Large intestine (tissue), 12 donors: ENCODE measurements at places on chromosomes 4 and X.

GRCh38 chrX:41050359-41050758, 34.9 kb upstream of the USP9X start:
- DNase-seq = no peak

DNA sequence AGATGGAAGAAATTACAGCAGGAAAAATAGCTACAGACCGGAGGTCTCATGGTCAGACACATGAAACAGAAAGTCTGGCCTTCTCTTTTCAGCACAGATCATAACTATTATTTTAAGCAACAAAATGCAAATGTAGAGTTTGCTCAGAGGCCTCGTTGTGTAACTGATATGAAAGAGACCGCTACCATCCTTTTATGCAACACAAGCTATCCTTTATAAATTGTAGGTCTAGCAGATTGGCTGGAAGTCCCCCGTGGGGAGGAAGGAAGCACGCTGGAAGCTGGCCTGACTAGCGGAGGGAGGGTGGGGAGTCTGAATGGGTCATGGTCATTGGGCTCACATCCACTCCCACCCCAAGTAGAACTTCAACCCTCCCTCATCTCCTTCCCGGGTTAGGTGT, 27.7 kb downstream of the DMP1 start:
- DNase-seq = no peak

DNA sequence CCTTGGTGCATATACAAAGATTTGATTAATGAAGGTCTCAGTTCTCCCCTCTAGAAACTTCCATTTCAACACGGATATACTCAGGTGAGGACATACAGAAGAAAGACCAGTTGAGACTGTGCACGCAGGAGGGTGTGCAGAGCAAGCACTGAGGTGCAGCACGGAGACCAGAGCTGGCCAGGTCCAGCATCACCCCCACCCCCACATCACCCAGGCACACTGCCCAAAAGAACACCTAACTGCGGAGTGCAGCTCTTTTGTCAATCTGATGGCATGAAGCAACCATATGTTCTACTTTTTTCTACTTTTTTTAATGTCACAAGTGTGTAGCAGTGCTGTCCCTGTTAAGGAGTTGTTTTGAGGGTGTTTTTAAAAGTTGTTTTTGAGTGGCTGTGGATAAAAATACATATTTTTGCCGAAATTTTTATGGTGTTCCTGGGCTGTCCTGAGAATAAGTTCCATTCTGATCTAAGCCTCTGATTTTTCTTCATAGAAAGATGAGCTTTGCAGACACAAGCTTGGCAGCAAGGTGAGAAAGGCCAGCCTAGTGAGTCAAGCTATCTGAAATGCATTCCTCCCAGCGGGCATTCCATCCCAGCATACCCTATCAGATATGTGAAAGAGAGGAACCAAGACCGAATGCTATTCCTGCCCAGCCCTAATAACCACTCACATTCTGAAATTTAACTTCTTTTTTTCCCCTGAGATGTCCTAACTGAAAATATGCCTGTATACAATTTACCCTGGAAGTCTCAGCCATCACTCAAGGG, 173.7 kb downstream of the PTTG2 start:
- DNase-seq = no peak

GRCh38 chrX:1336331-1336943, at the start of gene IL3RA:
TSS of gene IL3RA (plus strand) at chrX:1336785. CDS start at chrX:1341766, 4,981 bp downstream.
- no peak for DNase-seq

GRCh38 chr4:3658530-3658913, 107.7 kb upstream of the ADRA2C start:
- no peak for DNase-seq

- peak; percentile 22 for DNase-seq
These were observed 12.7 kb upstream of the PAQR3 start for GRCh38 chr4:78951862-78952472.

GRCh38 chrX:143437439-143437838, 79.8 kb downstream of the SPANXN3 start:
- DNase-seq = peak; percentile 2

DNA sequence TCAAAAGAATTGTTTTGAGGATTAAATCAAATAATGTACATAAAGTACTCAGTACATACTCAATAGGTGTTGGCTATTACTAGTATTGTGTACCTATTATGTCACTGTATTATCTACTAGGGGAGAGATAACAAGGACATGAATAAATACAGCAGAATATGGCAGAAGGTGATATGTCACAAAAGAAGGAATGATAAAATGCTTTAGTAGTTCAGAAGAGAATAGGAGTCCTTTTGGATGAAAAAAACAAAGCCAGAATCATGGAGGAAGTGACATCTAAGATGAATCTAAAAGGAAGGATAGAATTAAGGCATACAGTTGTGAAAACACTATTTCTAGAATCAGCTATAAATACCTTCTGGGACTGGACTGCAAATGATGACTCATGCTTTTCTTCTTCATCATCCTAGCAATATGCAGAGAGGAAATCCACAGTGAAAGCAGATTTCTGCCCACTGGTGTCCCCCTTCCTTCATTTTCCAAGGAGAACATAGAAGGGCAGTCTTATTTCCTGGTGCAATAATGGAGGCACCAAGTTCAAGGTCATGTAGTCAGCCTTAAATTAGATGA, 98.7 kb downstream of the GLUD2 start:
- no peak for DNase-seq

- DNase-seq = no peak
These were observed 300.9 kb upstream of the FAT4 start for GRCh38 chr4:125013891-125014290.

- no peak for DNase-seq
These were observed 117.3 kb downstream of the FAM133A start for GRCh38 chrX:93791304-93791703.

- no peak for DNase-seq
These were observed 4.5 kb downstream of the DCHS2 start for GRCh38 chr4:154487145-154487544.

DNA sequence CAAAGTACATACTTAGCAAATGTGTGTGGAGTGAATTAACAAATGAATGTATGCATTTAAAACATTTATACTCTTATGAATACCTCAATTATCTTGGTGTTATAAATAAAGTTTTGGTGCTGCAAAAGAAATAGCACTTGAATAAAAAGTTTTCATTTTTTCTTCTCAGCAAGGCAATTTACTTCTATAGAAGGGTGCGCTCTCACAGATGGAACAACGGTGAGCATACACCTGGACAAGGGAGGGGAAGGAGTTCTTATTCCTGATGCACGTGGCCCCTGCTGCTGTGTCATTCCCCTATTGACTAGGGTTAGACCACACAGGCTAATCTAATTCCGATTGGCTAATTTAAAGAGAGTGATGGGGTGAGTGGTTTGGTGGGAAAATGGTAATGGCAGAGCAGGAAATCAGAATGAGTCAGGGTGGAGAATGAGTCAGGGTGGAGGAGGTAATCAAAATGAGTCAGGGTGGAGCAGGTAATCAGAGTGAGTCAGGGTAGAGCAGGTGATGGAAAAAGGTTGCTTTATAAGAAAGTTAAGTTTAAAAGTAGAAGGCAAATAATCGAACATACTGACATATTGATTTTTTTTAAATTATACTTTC, 28.2 kb upstream of the PGK1 start:
- DNase-seq = no peak

DNA sequence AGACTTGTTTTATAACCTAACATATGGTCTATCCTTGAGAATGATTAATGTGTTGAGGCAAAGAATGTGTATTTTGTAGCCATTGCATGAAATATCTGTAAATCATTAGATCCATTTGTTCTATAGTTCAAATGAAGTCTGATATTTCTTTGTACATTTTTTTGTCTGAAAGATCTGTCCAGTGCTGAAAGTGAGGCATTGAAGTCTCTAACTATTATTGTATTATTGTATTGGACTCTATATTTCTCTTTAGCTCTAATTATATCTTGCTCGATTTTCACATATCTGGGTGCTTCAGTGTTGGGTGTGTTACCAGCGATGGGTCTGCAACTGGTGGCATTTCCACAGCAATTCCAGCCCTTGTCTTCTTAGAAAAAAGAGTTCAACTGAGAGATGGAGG, 76.0 kb downstream of the PBDC1 start:
- DNase-seq = no peak

DNA sequence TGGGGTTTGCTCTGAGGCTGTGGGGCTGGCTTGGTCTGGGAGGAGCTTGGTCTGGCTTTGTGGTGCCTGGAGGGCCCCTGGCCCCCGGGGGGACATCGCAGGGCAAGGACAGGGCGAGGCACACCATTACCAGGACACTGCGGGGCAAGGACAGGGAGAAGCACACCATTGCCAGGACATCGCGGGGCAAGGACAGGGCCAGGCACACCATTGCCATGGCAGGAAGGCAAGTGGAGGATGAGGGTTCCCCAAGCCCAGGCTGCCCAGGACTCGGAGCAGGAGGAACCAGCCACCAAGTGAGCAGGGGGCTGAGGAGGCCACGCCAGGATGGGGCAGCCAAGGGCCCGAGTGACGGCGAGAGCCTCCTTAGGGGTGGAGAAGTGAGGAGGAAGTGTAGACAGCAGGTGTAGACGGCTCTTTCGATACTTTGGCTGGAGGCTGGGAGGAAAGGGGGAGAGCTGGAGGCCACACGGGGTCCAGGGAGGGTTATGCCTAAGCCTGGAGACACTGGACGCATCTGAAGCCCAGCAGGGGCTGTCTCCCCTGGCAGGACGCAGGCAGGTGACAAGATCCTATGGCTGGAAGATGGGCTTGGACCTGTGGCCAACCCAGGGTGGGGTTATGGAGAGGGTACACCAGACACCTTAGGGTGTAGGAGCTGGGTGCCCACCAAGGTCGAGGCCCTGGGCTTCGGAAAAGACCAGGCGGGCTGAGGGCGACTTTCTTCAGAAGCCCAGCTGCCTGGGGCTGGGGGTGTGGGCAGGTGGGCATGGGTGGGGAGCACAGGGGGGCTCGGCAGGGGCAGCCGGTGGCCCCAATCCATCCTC, 7.3 kb downstream of the NKX1-1 start:
- DNase-seq = no peak

GRCh38 chr4:159855731-159856130, 752.9 kb downstream of the RAPGEF2 start:
- DNase-seq = no peak

DNA sequence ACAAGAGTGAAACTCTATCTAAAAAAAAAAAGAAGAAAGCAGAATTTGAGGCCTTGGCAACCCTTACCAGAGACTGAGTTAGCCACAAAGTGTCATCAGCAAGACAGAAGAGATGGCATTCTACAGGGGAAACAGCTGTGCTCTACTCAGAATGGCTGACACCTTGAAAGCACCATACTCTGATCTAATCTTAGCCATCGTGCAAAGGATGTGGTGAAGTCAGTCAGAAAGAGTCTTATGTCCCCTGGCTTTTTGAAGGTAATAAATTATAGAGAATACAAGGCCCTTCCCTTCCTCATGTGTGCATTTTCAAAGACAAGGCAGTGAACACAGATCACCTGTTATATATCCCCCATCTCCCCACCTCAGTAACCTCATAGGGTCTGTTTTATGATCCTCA, 13.2 kb downstream of the CLNK start:
- no peak for DNase-seq

GRCh38 chr4:75254745-75255144, 259.5 kb downstream of the RCHY1 start:
- no peak for DNase-seq

DNA sequence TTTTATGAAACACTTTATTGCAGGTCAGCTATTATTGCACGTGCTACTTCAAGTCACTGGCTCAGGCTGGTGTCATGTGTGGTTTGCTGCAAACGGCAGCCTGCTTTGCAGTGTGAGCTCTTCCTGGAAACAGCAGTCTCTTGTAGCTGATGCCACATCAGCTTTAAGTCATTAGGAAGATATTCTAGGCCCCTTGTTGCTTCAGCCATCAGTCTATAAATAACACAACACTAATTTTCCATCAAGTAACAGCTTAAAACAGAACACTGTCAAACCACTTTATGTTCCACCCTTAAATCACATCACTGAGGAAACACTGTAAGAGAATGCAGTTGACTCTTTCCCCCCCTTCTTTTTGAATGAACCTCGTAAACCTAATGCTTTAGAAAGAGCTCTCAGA, 93.8 kb downstream of the GATB start:
- no peak for DNase-seq

GRCh38 chrX:29699239-29699638, 516.1 kb upstream of the MAGEB2 start:
- no peak for DNase-seq

- DNase-seq = no peak
These were observed 171.1 kb upstream of the PITX2 start for GRCh38 chr4:110793890-110794554.

GRCh38 chr4:143397335-143397734, 60.7 kb downstream of the GAB1 start:
- no peak for DNase-seq

- no peak for DNase-seq
These were observed 176.8 kb downstream of the LARP7 start for GRCh38 chr4:112813790-112814189.

GRCh38 chr4:39908284-39908683, 69.4 kb downstream of the PDS5A start:
- no peak for DNase-seq

GRCh38 chr4:187235456-187236170, 512.0 kb upstream of the FAT1 start:
- DNase-seq = no peak

DNA sequence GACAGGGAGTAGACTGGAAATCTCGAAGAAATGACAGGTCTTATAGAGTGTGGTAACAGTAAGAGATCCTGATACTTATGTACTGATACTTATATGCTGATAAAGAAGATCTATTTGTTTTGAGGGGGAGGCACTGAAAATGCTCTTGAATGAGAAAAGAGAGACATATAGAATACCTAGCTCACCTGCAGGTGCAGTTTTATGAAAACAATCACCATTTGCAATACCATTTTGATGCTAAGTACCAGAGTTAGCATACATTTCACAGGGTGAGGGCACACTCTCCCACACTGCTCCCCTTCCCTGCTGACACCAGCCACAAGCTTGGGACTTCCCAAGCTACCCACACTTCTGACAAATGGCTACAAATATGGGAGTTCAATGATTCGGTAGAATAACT, 1490.1 kb upstream of the IGFBP7 start:
- no peak for DNase-seq

GRCh38 chr4:76105652-76106051, 31.1 kb downstream of the ART3 start:
- no peak for DNase-seq

DNA sequence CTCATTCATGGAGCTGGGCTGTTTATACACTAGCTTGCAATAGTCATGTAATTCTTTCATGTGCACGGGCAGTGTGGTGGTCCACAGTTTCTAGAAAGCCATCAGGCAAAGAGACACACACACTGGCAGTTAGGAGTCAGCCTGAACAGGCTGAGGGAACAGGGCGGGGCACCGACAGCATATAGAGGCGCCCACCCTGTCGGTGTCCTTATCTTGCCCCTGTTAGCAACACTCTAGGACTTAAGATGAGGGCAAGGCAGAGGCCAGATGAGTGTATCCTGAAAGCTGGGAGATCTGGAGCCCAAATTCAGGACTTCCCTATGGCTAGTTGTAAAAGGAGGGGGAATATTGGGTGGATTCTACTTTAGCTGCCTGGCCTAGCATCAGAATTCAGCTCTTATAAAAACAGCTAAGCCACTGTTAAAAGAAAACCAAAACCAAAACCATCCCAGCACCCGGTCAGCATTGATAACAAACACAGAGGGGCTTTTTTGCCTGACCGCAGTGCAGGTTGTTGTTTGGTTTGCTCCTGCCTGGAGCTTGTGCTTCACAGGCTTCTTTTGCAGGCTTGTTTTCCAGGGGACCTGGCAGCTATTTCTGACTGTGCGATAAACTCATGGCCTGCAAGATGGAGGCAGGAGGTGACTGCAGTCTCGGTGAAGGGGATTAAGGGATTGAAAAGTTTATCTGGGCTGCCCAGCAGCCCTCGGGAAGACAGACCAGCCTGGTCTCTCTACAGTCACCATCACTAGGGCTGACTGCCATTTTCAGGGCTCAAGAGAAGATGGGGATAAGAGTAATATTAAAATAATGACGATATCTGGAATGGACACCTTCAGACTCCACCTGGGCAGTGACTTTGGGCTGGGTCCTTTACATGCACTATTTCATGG, 638.9 kb downstream of the MID1IP1 start:
- no peak for DNase-seq
